Activated CD4-positive, CD25-positive, alpha-beta regulatory T cell treated with anti-CD3 and anti-CD28 coated beads, Interleukin-2, amount 50 U/mL, for 16 hours (primary cell): ENCODE measurements at places on chromosomes 2 and 18.

- DNase-seq: no peak
Measured at GRCh38 chr2:144456680-144457079, 63.2 kb downstream of the ZEB2 start.

GRCh38 chr2:109333414-109334210 is 204.6 kb downstream of the SH3RF3 start:
- DNase-seq: no peak

GRCh38 chr2:100884145-100884621 is 64.2 kb downstream of the NPAS2 start:
- no peak for DNase-seq

DNA sequence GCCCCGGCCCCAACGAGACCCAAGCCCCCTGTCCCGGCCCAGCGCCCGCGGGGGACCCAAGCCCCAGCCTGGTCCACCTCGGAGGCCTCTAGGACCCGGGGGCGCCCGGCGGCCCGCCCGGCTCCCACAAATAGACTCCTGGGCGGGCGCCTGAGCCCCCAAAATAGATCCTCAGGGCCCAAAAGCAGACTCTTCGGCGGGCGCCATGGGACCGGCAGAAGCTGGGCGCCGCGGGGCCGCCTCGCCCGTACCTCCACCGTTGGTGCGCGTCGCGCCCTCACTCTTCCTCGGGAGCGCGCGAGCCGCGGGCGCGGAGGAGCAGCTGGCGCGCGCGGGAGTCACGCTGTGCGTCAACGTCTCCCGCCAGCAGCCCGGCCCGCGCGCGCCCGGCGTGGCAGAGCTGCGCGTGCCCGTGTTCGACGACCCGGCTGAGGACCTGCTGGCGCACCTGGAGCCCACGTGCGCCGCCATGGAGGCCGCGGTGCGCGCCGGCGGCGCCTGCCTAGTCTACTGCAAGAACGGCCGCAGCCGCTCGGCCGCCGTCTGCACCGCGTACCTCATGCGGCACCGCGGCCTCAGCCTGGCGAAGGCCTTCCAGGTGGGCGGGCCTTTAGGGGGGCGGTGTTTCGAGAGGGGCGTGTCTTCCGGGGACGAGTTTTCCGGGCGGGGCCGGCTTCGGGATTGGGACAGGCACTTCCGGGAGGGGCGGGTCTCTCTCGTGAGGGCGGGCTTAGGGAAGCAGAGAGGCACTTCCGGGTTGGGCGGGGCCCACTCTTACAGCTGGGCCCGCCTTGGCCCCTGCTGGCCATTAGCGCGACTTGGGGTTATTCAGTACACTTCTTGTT is 545 bp downstream of the DUSP28 start:
- peak; percentile 100 for DNase-seq

- no peak for DNase-seq
Measured at GRCh38 chr2:128137094-128137616, 46.2 kb downstream of the UGGT1 start.

GRCh38 chr2:68806511-68807109 is 64.6 kb downstream of the BMP10 start:
- DNase-seq: no peak

DNA sequence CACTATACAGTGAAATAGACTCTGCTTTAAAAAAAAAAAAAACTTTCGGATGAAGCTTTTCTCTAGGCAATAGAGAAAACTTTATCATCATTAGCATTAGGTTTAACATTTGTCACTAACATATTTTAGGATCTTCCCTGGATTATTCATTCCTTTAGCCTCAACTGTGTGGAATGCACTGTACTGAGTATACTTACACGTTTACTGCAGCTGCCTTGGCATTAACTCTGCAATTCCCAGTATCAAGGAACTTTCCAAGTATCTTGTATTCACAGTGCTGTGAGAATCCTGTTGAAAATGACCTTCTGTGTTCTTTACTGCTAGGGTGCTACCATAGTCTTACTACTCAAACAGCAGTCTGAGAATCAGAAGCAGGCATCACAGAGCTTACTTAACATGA is 328.2 kb upstream of the COL3A1 start:
- no peak for DNase-seq

DNA sequence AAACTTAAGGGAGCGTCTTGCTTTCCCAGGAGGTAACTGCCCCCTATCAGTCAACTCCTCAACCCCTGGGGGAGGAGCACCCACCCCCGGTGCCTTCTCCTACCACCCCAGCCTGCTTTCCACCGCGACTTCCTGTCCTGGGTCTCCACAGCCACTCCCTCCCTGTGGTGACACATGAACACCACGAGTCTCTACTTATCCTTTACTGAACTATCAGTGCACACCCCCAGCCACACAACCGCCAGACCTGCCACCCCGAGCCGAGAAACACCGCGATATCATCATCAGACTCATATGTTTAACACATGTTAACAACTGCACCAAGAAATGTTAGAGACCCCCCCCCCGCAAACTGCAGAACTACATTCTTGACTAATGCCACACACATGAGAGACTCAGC is 43.3 kb downstream of the LONRF2 start:
- DNase-seq: no peak

DNA sequence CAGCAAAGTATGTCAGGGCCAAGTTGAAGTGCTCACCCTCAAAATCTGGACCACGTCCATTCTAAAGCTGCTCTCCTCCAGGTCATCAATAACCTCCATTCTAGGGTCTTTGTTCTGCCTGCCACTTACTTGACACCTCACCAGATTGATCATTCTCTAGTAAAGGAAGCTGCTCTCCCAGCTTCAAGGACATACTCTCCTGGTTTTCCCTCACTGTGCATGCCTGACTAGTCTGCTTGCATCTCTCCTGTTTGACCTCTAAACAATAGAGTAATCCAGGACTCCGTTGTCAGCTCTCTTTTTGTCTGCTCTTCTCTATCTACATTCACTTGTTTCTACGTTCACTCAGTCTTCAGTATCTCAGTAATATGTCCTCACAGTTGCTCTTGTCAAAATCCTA is 59.1 kb downstream of the FRZB start:
- DNase-seq: no peak

GRCh38 chr2:233651430-233651829 is 15.2 kb downstream of the UGT1A10 start:
- no peak for DNase-seq

DNA sequence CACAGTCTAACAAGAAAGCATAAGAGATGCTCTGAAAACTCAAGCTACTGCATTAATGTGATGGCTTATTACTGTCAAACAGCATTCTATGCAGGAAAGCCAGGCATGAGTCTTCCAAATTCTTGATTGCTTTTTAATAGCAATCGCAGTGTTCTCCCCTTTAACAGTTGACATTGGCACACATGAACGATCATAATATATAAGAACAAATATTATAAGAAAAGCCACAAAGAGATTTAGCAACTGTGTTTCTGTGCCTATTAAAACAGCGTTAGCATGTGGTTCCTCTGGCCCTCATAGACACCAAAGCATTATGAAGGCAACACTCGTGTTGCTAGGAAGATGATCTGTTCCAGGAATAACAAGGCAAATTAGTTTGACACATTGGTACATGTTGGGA is 245.0 kb downstream of the ACKR3 start:
- DNase-seq: no peak

DNA sequence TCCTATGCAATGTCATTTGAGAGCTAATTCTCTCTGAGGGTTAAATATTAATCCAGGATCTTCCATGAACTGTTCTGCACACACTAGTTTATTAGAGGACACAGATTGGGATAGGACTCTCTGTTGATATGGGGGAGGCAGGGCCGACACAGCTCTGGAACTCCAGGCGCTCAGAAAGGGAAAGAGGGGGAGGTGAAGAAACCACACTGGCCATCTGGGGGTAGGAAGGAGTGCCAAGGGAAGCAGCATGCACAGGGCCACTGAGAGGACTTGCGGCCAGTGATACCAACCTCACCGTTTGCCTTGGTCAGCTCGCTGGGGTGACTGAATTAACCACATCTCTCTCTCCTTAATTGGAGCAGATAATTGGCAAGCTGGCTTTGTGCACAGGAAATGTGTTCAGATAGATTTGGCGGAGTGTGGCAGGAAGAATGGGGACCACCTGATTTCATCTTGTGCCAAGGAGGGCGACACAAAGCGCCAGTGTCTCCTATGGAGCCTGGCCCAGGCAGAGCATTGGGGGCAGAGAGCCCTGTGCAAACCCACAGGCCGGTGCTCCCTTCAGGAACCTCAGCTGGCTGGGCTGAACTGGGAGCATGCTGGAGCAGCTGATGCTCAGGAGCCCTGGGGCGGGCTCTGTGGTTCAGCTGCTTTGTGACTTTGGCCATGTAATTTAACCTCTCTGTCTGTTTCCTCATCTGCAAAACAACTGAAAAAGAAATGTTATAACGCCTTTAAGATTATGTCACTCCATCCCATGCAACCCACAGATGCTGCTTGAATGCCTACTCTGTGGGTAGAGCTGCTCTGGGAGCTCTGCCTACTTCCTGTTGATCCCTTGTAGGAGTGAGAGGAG is 114.7 kb upstream of the STON1 start:
- DNase-seq: no peak

GRCh38 chr2:219404954-219405353 is 13.2 kb upstream of the DES start:
- DNase-seq: no peak

- DNase-seq: no peak
Measured at GRCh38 chr18:70279470-70279869, 9.4 kb upstream of the SOCS6 start.

DNA sequence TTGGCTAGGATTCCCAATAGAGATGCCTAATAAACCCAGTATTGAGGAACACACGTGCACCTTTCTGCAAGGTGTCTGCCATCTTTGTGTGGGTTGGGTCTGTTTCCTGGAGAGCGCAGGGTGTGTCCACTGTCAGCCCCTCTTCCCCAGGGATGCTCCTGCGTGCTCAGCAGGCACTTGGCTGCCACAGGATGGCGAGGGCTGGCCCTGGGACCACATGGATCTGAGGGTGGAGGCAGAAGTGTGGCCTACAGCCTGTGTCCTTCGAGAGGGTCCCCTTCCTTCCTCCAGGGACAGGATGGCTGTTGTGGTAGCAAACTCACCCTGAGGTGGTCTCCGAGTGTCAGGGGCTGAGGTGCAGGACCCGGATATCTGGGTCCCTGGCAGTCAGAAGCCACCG is 78.0 kb upstream of the PXDN start:
- DNase-seq: no peak

DNA sequence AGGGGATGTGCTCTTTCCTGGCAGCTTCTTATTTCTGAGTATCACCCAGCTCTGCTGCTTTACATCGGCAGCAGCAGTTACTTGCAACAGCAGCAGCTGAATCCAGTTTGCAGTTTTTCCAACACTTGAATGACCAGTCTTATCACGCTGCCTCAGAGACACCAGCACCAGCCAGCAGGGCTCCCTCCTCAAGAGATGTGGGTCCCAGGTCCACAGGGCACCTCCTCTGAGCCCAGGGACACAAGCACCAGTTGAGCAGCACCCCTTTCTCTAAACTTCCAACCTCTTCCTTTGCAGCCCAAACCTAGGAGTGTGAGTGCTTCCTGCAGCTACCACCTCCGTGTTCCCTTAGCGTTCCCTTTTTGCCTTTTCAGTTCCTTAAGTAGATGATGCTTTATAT is 50.4 kb upstream of the YPEL5 start:
- DNase-seq: no peak
